Effector memory CD8-positive, alpha-beta T cell (primary cell): ENCODE measurements at places on chromosomes 7 and 10.

- no peak for DNase-seq
Measured at GRCh38 chr10:126904818-126905701, at the start of gene DOCK1. TSS of gene DOCK1 (plus strand) at chr10:126905428. CDS start at chr10:126905518, 90 bp downstream.

- DNase-seq: no peak
Measured at GRCh38 chr10:128000471-128001362, 93.8 kb downstream of the PTPRE start.

DNA sequence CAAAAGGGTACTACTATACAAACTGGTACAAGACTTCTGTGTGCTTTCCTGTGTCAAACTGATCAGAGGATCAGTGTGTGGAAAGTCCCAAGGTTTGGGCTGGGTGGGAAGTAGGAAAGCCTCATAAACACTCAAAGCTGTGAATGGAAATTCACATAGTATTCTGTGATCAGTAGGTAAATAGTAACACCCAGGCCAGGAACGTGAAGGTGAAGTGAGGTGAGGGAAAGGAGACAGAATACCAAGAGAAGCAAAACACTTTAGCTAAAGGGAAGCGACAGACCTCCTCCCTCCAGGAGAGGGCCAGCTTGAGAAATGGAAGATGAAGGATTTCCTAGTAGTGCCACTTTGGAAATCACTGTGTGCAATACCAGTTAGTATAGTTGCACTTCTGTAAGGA lies 451.9 kb downstream of the KCNMA1 start:
- DNase-seq: no peak

- DNase-seq: no peak
Measured at GRCh38 chr10:91043173-91043910, 122.5 kb upstream of the ANKRD1 start.

- DNase-seq: no peak
Measured at GRCh38 chr7:131753620-131754222, 197.3 kb upstream of the PODXL start.

- no peak for DNase-seq
Measured at GRCh38 chr10:122121059-122121458, 132.1 kb downstream of the TACC2 start.

DNA sequence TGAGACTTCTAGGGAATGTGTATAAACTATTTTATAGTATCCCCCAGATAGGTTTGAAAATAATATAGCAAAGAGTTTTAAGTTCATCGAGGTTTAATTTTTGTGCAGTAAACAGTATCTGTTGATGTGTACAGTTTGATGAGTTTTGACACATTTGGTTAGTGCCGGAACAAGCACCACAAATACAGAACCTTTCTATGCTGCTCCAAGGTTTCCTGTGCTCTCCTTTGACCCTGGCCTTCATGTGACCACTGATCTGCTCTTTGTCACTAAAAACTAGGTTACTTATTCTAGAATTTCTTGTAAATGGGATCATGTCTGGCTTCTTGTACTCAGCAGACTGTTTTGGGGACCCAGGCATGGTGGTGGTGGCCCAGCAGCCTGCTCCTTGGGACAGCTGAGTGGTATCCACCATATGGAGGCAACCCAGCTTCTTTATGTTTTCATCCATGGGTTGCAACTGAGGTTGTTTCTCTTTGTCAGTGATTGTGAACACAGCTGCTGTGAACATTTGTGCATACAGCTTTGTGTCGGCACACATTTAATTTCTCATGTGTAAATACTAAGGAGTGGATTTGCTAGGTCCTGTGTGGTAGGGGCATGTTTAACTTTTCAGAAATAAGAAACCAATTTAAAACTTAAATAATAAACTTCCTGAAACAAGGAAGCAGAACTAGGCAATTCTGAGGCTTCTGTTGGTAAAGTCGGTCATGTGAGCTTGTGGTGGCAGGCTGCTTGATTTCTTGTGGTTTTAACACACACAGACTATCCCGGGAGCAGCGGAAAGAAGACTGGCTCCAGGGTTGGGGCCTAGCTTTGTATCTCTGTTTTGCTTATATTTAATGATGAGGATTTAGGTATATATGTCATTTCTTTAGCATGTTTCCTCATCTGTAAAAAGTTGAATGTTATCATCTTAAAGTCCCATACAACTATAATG lies 219.4 kb downstream of the ABCA13 start:
- no peak for DNase-seq

DNA sequence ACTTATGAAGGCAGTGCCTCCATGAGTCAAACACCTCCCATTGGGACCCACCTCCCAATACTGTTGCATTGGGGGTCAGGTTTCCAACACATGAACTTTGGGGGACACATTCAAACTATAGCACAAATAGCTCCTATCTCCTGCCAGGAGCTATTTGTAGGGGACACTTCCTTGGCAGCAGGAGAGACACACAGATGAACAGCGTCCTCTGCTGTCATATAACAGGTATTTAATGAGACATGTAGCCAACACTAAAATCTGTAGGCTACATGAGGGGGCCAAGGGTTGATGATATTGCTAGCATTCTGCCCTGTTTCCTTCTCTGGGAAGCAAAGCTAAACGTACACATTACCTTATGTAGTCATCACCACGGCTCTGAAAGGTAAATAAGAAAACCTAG lies 2.6 kb upstream of the GPR26 start:
- DNase-seq: no peak

DNA sequence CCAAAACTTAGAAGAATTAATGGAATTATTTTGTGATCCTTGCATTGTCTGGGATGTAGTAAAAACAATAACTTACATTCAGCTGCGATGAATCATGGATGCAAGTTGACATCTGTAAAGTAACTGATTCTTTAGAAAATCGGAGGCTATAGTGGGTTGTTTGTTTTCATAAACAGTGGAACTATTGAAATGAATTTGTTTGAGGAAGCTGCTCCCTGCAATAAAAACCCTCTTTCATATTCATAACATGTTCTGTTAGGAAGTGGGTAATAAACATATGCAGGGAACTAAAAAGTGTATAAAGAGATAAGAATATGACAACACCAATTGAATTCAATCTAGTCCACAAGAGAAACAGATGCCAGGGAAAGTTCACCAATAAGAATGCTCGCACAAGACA lies 53.6 kb downstream of the AGMO start:
- no peak for DNase-seq

GRCh38 chr7:143229054-143229790 lies 7.4 kb downstream of the TAS2R40 start:
- DNase-seq: no peak

DNA sequence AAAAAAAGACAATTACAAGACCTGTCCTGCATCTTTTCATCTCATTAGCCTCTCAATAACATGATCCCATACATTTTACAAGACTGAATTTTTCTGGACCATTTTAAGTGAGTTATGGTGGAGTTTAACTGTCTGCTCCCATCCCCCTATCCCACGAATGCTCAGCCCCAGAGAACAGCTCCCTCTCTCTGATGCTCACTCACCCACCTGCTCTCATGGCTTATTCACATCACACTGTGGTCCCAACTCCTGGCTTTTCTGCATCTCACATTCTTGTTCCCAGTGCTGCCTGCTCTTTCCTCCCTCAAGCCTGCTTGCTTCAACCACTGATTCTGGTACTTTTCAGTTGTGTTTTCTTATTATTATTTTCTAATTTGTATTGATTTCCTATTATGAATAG lies 20.4 kb upstream of the CCSER2 start:
- no peak for DNase-seq

DNA sequence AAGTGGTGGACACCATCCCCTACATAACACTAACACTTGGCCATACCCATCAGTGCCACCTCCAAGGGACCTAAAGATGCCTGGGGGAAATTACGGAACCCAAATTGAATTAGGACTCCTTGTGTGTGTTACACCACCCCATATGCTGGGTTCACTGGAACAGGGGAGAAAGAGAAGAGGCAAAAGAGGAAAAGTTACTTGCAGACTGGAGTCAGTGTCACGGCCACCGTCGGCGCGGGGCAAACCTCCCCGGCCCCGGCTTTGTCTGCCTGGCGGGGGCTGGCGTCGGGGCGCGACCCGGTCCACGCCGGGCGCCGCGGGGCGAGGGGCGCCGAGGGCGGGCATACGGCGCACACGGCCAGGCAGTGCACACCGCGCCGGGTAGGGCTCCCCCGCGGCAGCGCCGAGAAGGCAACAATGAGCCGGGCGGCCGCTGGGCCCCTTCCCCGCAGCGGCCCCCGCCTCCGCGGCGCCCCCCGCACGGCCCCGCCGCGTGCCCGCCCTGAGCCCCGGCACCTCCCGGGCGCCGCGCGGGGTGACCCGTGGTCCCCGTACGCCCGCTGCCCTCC lies 171.1 kb downstream of the FAM107B start:
- no peak for DNase-seq

DNA sequence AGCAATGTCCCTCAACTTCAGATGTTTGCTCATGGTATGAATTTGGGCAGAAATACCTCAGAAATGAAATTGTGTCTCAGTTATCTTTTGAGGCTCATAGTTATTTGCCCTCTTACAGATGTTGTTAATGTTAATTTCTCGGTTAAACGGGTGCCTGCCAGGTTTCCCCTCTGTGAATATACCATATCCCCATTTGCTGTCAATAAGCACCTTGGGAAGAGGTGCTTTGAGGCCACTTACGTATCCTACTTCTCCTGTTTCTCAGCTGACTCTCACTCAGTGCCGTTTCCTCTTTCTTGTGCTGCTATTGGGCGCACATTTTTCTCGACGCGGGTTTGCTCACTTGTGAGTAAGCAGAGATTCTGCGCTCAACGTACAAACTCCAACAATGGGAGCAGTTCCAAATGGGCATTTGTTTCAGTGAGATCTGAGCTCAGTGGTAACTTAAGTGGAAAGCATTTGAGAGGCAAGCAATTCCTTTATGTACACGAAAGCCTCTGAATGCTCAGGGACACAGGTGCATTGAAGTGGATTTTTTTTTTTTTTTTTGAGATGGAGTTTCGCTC lies 34.8 kb upstream of the JAKMIP3 start:
- DNase-seq: no peak

DNA sequence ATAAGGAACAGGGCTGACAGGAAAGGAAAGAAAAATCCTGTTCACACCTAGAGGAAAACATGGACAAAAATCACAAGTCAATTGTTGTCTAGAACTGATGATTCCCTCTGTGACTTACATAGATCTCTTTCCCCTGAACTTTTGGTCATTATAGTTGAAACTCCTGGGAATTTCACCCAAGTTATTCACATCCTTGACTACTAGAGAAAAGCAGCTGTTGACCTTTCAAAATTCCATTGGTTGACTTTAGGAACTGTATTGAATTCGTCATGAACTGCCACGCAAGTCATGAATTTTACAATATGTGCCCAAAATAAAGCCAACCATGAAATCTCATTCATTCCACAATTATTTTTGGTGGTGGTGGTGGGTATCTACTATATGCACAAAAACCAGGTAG lies 104.3 kb downstream of the UBE2H start:
- no peak for DNase-seq

DNA sequence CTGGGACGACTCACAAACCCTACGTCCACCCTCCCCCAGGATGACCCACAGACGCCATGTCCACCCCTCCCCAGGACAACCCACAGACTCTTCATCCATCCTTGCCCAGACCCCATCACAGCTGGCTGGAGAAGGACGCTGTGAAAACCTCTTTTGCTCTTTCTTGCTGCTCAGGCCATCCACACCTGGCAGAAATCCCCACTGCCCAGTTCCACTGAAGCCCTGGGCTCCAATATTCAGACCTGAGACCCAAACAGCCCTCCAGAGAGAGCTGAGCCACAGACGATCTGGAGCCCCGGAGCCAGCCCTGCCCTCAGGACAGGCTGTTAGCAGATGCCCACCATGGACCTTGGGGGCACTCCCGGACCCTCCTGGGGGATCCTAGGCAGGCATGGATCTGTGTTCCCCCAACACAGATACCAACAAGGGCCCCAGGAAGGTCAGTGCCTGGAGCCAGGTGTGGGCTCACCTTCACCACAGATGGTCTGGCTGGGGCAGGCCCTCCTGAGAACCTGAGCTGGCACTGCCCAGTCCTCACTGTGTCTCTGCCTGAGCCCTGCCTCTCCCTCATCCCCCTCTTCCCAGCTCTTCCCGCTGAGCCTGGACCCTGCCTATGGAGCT lies 226.2 kb downstream of the PTPRN2 start:
- DNase-seq: no peak

DNA sequence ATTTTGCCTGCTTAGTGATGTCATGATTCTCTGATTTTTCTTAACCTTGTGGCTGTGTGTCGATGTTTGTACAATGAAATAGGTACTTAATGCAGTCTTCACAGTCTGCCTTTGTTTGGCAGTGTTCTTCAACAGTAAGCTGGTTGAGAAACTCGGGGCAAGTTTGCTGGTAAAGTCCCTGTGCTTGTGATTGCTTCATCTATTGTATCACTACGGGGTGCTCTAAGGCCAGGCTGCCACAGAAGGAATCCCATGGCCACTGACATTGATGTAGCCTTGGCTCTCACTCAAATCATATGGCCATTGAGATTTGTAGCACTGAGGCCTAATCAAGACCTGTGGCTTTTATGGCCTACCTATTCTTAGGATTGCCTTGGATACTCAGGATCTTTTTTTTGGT lies 33.5 kb upstream of the PRSS37 start:
- no peak for DNase-seq

- DNase-seq: no peak
Measured at GRCh38 chr10:29253690-29254029, 35.2 kb upstream of the LYZL1 start.

DNA sequence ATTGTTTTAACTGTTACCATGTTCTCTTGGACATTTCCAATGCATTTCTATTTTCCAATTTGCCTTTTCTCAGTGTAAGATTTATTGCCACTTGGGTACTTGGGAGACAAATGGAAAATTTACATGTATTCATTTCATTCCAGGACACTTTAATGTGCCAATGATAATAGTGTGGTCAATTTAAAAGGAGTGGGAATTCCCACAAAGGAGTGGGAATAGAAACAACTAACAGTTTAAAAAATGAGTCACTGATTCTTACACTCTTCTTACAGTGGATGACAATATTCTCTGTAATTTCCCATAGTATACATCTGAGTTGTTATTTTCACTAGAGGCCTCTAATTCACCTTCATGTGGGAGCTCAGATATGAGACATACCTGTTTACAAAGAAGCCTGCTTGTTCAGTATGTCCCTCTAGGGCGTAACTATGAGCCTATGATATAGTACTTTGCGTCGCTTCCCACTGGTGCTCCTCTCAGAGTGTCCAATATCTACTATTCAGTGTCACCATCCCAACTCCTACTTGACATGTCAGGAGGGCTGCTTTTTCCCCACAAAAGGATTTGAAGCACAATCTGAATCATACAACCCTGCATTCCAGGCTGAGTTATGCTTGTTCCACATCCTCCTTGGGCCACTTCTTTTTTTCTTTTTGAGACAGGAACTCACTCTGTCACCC lies 301.3 kb downstream of the PHTF2 start:
- no peak for DNase-seq

GRCh38 chr7:128022631-128023532 lies 8.4 kb downstream of the LRRC4 start:
- DNase-seq: no peak

- DNase-seq: no peak
Measured at GRCh38 chr10:14860791-14861190, 17.9 kb upstream of the SUV39H2 start.

GRCh38 chr7:155303039-155303593 lies 5.4 kb downstream of the INSIG1 start:
- DNase-seq: no peak
